HS-5 (cell line): ENCODE measurements at places on chromosomes 4 and X.
A peak's percentile ranks its signal among the peaks of the same experiment; 100 is the strongest.

DNA sequence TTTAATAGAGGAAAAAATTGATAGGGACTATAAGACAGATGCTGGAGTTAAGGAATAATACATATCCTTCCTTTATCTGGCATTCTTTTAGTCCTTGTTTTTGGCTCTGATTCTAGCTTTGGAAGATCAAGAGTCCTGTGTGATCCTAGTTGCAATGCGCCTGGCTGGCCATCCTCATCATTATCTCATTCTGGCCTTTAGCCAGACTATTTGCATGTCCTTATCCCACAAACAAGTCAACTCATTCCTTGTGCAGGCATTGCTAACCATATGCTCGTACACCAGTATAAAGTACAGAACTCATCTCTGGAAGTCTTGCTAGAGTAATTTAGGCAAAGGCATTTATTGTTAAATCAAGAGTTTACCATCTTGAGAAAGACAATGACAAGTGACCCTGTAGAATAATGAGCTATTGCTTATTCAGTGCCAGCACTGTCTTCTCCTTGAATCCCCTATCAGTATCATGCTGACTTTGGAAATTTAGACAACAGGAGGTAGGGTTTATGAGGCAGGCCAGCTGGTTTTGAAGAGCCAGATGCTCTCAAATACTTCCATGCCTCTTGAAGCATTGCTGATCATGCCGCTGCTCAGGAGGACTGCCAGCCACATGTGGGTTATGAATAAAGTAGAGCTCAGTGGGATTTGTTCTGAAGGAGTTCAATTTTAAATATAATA, 1730.3 kb upstream of the TENM3 start:
- DNase-seq, result no peak

DNA sequence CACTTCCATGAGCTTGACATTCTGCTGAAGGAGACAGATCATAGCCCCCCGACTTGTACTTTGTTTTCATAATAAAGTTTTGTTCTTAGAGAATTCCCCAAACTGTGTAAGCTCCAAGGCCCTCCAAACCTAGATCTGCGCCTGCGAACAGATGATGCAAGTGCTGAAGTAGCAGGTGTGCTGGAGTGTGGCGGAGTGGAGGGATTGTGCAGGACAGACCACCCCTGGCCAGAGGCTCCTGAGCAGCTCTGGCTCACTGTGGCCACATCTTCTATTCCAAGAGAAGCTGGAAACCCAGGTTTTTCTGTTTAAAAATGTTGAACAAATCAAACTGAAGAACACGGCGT, 46.4 kb downstream of the TBC1D14 start:
- DNase-seq, result no peak

GRCh38 chr4:89411539-89412309, 104.1 kb upstream of the GPRIN3 start:
- no peak for DNase-seq

- no peak for DNase-seq
Observed at GRCh38 chrX:43345166-43345565, 310.9 kb upstream of the MAOA start.

DNA sequence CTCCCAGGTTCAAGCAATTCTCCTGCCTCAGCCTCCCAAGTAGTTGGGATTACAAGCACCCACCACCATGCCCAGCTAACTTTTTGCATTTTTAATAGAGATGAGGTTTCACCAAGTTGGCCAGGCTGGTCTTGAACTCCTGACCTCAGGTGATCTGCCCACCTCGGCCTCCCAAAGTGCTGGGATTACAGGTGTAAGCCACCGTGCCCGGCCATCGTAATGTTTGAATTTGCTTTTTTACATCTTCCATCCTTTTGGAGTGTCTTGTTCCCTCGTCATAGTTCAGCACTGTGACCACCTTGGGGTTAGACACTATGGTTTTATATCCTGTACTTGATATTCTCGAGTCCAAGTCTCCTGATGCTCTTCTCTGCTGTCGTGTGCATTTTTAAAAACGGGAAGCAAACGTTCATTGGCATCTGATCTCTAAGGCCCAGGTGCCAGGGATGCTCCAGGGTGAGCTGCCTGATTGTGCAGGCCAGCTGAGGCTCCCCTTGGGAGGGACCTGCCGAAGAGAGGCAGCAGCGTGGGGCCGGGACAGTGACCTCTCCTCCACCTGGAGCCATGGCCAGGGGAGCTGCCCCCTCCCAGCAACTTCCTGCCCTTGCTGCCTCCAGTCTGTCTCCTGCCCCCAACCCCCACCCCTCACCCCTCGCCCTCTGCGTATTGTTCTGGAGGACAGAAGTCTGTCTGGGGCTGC, 16.7 kb downstream of the DGKQ start:
- DNase-seq, result no peak

DNA sequence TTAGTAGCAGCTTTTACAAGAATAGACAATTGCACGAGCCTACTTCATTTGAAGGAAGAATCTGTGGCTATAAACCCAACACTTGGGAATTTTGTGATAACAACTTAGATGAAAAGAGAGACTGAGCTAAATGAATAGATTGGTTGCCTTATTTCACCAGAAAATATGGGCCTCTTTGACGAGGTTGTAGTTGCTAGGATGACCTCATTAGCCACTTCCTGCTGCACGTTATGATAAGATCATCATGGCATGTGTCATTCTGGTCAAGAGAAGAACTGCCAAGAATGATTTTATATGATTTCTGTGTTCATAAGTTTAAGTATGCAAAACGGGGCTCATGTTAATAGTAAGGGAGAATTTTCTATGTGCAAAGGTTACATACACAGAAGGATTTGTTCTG, 321.9 kb upstream of the GIMD1 start:
- peak; percentile 57 for DNase-seq

GRCh38 chr4:101102114-101102742, 245.1 kb downstream of the PPP3CA start:
- peak; percentile 2 for DNase-seq

DNA sequence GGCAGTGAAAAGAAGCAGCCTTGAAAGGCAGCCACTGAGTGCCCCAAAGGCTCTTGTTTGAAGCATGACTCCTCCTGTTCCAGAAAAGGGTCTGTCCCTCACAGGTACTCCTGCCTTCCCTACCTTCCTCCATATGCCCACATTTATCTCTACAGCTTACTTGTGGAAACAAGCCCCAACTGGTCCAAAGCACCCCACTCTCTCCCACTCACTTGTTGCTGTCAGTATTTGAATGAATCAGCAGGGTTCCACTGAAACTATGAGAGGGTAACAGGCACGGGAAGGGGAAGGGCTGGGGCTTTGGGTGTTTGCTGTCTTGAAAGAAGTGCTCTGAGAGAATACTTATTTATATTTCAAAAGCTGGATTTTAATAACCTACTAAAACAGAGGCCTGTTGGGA, 34.9 kb downstream of the GPR143 start:
- DNase-seq, result no peak

GRCh38 chr4:23113104-23113503, 420.4 kb downstream of the GBA3 start:
- no peak for DNase-seq

GRCh38 chr4:174225349-174226049, 58.0 kb downstream of the FBXO8 start:
- DNase-seq, result no peak

DNA sequence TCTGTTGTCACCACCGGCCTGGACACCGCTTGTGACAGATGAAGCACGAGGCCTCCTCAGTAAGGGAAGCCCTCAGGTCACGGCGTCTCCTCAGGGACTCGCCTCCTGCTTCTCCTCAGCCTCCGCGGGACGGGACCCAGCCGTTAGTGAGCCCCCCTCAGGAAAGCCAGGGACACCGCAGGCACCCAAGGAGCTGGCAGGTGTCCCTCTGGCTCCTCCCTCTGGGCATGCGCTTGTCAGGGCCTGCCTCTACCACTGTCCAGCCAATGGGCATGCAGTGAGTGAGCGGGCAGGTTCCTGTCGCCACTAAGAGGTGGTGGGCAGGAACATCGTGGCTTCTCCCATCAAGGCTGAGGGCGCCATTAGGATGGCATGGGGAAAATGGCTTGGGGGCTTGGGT, 23.5 kb upstream of the CT55 start:
- no peak for DNase-seq

- no peak for DNase-seq
Observed at GRCh38 chr4:7658341-7659204, 223.8 kb upstream of the PSAPL1 start.

- no peak for DNase-seq
Observed at GRCh38 chrX:107760304-107761077, 15.1 kb downstream of the TSC22D3 start.

DNA sequence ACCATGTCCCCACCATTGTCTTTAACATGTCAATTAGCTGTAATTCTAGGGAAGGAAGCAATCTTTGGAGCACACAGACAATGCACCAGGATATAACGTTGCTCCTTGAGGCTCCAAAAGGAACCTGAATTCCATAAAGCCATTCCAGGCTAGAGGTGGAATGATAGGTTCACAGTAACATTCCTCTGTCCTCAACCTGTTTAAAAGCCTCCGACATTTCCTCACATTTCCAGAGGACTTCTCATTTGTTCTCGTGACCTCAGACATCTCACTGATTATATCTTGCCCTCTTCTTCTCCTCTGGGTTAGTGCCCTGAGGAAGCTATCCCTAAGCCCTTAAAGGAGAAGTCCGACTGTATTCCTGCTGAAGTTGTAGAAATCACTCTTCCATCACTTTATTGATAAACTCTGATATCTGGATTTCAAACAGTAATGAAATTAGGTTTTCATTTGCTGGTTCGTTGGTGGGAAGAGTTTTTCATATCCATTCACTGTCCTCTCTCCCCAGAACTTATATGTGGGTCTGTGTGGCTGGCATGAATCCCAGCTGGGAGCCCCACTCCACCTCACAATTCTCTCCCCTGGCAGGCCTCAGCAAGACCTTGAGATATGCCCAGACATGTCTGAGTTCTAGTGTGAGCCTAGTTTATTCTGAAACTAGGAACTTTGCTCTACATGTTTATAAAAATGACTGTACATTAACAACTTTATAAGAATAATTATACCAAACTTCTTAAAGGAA, 44.2 kb upstream of the PRSS12 start:
- DNase-seq, result no peak

DNA sequence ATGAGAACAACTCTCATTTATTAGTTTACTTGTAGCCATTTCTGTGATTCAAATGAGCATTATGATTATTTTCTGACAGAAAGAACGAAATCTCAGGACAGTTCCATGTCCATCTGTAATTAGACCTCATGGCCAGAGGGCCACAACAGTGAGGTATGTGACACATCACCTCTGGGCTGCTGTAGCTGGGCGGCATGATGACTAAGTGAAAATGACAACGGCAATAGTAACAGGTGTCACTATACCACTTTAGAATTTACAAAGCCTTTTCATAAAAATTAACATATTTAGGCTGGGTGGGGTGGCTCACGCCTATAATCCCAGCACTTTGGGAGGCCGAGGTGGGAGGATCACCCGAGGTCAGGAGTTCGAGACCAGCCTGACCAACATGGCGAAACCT, 252.6 kb downstream of the CBR4 start:
- DNase-seq, result no peak

DNA sequence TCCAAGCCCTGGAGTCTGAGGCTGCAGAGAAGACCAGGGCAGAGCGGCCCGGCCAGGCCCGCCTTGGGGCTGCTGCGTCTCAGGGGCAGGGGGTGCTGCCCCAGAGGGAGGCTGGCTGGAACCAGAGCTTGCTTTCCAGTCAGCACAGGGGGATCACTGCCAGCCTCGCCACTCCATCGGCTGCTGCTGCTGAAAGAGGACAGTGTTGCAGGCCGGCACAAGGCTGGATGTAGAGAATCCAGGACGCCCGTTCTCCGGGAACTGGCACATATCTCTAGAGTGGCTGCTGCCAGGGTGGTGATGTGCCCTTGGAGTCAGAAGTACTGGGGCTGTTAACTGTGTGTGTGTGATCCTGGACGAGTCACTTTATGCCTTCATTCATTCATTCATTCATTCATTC, 31.9 kb upstream of the SORCS2 start:
- DNase-seq, result no peak

- DNase-seq, result no peak
Observed at GRCh38 chr4:66298569-66298968, 628.3 kb upstream of the EPHA5 start.

- no peak for DNase-seq
Observed at GRCh38 chr4:42768125-42768748, 111.3 kb upstream of the ATP8A1 start.

- no peak for DNase-seq
Observed at GRCh38 chr4:77001907-77002306, 52.4 kb downstream of the SEPTIN11 start.

- no peak for DNase-seq
Observed at GRCh38 chr4:95319169-95319568, 229.6 kb downstream of the UNC5C start.

DNA sequence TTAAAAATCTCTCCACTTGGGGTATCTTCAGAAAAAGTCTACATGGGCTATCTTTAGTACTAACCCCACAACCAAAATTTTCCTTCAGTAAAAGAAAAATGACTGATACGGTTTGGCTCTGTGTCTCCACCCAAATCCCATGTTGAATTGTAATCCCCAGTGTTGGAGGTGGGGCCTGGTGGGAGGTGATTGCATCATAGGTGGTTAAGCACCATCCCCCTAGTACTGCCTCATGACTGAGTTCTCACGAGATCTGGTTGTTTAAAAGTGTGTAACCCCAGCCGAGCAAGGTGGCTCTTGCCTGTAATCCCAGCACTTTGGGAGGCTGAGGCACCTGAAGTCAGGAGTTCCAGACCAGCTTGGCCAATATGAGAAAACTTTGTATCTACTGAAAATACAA, 66.8 kb downstream of the USP46 start:
- no peak for DNase-seq

- DNase-seq, result peak; percentile 92
Observed at GRCh38 chr4:156771171-156771837, 200.3 kb downstream of the PDGFC start.

GRCh38 chr4:95715830-95716229, 124.1 kb upstream of the PDHA2 start:
- no peak for DNase-seq

- no peak for DNase-seq
Observed at GRCh38 chr4:73856518-73856917, 3.4 kb downstream of the PF4V1 start.

DNA sequence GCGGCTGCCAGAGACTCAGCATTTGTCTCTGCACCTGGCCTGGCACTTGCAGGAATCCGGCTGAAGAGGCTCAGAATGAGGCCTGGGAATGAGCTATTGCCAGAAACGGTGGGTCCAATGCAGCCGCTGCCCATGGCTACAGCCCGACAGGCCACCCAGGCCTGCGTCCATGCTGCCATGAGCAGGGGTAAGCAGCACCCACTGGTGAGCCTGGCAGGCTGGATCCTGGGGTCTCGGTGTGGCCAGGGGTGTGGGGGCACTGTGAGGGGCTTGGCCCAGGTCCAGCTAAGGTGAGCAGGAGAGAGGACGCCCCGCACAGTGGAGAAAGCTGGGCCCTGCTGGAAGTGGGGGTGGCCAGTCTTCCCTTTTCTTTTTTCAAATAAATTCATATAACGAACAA, 60.3 kb upstream of the MXD4 start:
- no peak for DNase-seq

GRCh38 chr4:25860586-25861279, 2.1 kb downstream of the SEL1L3 start:
- DNase-seq, result no peak

GRCh38 chrX:80181079-80181478, 166.5 kb downstream of the TBX22 start:
- no peak for DNase-seq

- no peak for DNase-seq
Observed at GRCh38 chrX:27735914-27736313, 71.9 kb upstream of the MAGEB10 start.

GRCh38 chr4:157220371-157220881, at the start of gene GRIA2:
Gene GRIA2, plus strand, starts transcription at chr4:157220728. Its CDS starts 315 bp downstream, at chr4:157221043.
- no peak for DNase-seq
